ENCODE measurements at places on chromosomes 12 and 14. TPM values are rescaled to one million over a fixed set of nuclear protein-coding genes. Genes with fewer than 3 reads are reported as not detected.

Gene TCL1A
- 8.5 TPM for total RNA-seq

Gene PZP
- not detected for total RNA-seq

Gene CELA1
- not detected for total RNA-seq

Gene VDR
- total RNA-seq, result 1.1 TPM

Gene CD27
- not detected for total RNA-seq

Gene FAM181A
- not detected for total RNA-seq

Gene AKAP5
- 3.2 TPM for total RNA-seq

Gene PLCZ1
- not detected for total RNA-seq

Gene JPH4
- total RNA-seq, result 28.5 TPM

Gene SYT10
- 5.7 TPM for total RNA-seq

Gene LRP1-AS
- not detected for total RNA-seq

Gene BCL7A
- 9.9 TPM for total RNA-seq

Gene CPSF6
- 85.9 TPM for total RNA-seq

Gene RNASE3
- total RNA-seq, result not detected

Gene RNU4-1
- not detected for total RNA-seq

Gene ARL6IP4
- 85.5 TPM for total RNA-seq

Gene RND1
- 10.4 TPM for total RNA-seq

Gene PTPN6
- 25.3 TPM for total RNA-seq

Gene DACT1
- total RNA-seq, result 23.6 TPM

Gene LAG3
- 1.0 TPM for total RNA-seq

Gene CPNE6
- not detected for total RNA-seq

Gene GLT1D1
- 4.4 TPM for total RNA-seq

Gene ZC2HC1C
- total RNA-seq, result 3.7 TPM

Gene TRIM9
- total RNA-seq, result 8.4 TPM

Gene RIPK3
- total RNA-seq, result 0.16 TPM

Gene PPP1R1A
- total RNA-seq, result 7.6 TPM

Gene TAS2R31
- 6.1 TPM for total RNA-seq

Gene SLC11A2
- 48.9 TPM for total RNA-seq

Gene SOX5
- total RNA-seq, result 2.1 TPM

Gene SRRM4
- total RNA-seq, result 0.63 TPM

Gene AICDA
- not detected for total RNA-seq

Gene KCNJ8
- total RNA-seq, result 2.3 TPM

Gene MYO1H
- total RNA-seq, result not detected

Gene TAS2R30
- total RNA-seq, result 9.7 TPM

Gene LRTM2
- 0.12 TPM for total RNA-seq

Gene GLS2
- total RNA-seq, result 24.5 TPM

Gene STON2
- 71.0 TPM for total RNA-seq

Gene IAPP
- not detected for total RNA-seq

Gene C14orf132
- 16.2 TPM for total RNA-seq

Gene IFNG-AS1
- total RNA-seq, result not detected

Gene TEAD4
- total RNA-seq, result 137 TPM

Gene LALBA
- not detected for total RNA-seq

Gene KRT6A
- total RNA-seq, result not detected

Gene KCNC2
- total RNA-seq, result 0.10 TPM

Gene GZMB
- total RNA-seq, result not detected

Gene OAS1
- not detected for total RNA-seq

Gene LRRC10
- total RNA-seq, result not detected

Gene KRT81
- total RNA-seq, result not detected

Gene CCDC92
- not detected for total RNA-seq
